ELR (cell line): ENCODE measurements at places on chromosomes 1 and 21.

DNA sequence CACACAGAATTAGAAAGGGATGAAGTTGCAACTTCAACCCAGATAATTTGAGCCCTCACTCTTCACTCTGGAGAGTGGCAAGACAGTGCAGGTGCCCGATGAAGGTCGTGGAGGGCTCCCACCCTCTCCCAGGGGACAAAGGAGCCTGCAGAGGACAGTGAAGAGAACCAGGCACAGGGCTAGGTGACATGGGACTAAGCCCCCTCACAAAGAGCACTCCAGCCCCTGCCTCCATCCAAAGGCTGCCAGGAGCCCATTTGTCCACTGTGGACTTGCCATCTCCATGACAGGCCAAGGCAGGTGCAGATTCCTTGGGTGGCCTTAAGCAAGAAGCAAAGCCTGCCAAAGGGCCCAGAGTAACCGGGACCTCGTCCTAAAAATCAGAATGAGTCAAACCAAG is 15.1 kb downstream of the ERRFI1 start:
- no peak for DNase-seq

DNA sequence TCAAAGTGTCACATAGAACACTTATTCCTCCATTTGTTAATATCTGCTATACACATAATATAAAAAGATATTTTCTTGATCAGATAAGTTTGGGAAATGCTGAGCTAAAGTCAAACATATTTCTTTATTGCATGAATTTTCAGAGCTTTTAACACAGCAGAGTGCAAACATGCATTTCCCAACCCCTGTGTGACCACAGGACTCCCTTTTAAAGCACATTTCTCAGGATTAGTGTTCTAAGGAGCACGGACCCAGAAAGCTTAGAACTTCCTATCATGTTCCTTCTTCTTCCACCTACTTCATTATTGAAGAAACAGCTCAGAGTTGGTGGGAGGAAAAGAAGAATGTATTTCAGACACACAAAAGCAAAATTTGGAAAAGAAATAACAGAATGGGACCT is 109.1 kb upstream of the CDC42BPA start:
- DNase-seq = no peak

DNA sequence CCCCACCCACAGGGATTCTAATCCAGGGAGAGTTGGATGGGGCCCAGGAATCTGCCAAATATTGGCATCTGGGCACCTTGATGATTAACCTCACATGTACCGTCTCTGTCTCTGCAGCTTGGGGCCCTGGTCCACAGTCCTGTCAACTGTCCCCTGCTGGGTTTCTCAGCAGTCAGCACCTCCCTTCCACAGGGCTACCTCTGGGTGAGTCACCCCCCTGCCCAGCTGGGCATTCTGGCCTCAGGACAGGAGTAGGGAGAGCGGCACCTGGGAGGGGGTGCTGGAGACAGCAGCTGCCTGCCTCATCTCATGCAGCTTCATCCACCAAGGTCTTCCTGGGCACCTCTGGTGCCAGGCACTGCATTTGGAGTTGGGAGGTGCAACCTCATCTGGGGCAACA is 100.6 kb upstream of the ACTL8 start:
- DNase-seq = no peak

DNA sequence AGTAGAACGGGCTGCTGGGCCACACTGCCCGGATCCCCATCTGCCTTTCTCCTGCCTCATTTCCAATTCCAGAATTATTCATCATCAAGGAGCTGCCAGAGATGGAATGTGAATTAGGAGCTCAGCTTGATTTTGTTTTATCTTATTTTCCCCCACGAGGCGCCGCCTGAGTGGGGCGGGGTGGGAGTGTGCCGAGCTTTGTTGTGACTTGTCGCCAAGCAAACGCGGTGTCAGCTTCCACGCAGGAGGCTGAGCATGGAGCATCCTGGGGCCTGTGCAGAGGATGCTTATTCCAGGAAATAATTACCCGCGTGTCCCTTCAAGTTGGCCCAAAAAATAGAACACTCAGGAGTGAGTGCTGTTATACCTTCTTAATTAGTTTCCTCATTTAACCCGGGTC is 91.2 kb downstream of the HMGB4 start:
- DNase-seq = no peak

DNA sequence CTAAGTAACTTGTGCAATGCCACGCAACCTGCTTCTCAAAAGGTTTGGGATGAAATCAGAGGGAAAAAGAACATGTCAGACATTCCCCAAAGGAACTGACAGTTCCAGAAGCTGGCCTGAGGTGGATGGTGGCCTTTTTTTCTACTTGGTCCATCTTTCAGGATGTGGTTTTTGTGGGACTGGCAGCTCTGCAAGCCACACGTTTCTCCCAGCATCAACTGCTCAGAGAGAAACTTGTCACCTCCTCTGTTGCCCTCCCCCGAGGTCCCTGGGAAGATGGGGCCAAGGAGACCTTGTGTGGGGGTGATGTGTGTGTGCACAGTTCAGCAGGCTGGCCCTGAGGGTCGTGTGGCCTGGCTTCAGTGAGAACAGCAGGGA is 2.5 kb upstream of the DHRS3 start:
- DNase-seq = no peak

DNA sequence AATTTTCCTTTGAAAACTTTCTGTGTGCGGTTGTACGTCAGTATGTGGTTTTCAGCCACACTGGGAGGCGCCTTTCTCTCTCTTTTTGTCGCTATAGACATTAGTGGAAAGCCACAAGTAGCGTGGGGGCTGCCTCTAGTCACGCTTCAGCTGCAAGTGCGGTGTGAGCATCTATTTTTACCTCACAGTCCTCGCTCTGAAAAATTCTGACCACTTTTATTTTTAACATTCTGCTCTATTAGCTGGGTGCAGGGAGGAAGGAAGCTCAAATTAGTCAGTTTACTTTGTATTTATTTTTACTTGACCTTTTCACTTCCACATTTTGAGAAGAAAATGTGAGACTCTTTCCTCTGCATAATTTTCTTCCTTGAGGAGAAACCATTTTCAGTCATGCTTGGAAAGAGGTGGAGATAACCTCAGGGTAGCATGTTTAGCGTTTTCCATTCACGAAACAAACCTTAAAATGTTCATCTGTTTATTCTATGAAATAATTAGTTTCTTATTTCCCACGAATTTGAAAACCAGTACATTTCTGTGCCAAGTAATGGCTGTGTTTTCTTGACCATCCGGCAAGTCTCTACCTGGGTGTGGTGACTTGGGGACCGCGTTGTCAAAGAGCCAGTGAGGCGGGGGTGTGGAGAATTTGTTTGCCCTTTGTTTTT is 35.6 kb downstream of the ADARB1 start:
- DNase-seq = no peak

DNA sequence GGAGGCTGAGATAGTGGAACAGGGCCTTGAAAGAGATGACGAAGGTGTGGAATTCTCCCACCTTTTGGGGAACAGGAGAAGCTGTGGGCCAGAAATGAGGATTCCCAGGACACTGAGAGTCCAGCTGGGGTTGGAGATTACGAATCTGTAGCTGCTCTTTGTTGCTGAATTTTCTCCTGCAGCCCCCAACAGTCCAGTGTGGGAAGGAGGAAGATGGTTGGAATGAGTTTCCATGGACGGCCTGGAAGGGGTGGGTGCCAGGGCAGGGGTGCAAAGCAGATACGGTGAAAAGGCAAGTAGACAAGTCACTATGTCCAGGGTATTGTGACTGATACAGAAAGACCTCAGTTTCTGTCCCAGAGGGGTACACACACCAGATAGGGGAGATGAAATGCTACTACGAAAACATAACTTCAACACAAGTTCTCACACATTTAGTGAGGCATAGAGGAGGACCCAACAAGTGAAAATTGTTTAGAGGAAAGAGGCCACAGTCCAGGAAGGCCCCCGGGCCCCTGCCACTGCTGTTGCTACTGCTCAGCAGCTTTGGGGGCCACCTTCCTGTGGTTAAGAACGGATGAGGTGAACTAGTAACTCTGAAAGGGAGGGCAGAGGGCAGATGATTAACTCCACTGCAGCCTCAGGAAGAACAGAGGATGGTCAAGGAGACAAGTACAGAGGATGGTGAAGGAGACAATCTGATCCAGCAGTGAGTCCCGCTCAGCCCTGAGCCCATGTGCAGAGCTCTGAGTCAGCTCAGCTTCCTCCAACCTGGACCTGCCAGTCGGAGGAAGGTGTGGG is 7.3 kb downstream of the CD244 start:
- no peak for DNase-seq

DNA sequence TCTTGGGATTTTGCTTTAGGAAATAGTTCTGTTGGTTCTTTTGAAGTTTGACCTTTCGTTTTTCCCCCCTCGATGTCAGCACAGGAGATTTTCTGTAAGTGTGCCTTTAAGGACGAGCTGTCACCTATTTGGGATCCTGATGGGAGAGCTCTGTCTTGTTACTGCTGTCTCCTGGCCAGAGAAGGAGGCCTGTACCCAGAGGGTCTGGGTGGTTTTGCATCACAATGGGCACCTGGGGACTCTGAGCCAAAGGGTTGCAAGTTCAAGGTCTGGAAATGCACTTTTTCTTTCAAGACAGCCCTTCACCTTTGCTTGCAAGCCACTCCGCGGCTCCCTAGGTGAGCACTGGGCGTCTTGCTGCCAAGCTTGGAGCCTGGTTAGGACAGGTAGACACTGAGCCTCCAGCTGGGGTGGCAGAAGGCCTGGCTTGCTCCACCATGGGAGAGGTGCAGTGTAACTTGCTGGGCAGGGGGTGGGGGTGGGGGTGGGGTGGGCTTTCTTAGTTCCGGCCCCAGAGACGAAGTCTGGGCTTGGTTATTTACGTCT is 2.9 kb downstream of the AJAP1 start:
- DNase-seq = no peak

GRCh38 chr1:248627971-248628844 is 6.7 kb downstream of the OR2T11 start:
- no peak for DNase-seq

GRCh38 chr1:232655028-232655745 is 25.3 kb upstream of the SIPA1L2 start:
- peak; percentile 17 for DNase-seq

DNA sequence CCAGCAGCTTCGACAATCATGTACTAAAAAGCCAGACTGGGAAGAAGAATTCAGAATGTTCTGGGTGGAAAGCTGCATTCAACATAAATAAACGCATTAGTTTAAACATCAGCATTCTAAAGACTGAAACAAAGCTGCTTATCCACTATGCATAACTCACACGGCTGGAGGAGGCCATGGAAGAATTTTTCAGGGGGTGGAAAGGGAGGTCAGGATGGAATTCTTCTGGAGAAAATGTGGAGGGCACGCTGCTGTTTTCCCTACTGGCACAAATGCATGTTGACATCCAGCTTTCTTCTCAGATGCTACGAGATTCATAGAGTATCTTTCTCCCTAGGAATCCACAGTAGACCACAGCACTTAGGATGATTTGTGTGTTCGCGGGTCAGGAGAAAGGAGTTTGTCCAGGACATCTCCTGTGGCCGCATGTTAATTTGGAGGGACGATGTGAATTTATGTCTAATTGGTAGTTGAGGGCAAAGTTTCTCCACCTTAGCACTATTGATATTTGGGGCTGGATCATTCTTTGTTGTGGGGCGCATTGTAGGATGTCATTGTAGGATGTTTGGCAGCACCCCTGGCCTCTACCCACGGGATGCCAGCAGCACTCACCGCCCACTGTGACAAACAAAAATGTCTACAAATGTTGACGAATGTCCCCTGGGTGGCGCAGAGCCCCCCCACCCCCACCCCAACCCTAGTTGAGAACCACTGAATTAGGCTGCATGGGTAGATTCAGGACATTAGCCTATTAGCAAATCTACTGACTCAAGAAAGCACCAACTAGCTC is 86.5 kb upstream of the KAZN start:
- no peak for DNase-seq

DNA sequence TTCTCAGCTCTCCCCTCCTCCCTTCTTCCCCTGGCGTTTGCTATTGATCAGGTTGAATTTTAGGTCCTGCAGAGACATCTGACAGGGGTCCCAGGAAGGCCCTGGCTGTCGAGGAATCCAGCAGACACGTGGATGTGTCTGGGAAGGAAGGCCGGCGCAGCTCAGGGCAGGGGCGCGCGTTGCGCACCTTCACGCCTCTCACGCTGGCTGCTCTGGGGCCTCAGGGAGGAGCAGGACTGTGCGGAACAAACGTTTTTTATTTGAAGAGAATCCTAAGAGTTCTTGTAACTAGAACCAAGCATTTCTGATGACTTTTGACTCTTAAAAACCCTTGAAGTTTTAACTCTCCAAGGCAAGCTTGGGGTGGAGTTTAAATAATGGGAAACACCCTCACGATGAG is 54.2 kb downstream of the SLC37A1 start:
- DNase-seq = no peak

GRCh38 chr1:19635646-19636045 is 8.5 kb upstream of the NBL1 start:
- no peak for DNase-seq

GRCh38 chr1:117627546-117628130 is 21.8 kb downstream of the TENT5C start:
- no peak for DNase-seq

DNA sequence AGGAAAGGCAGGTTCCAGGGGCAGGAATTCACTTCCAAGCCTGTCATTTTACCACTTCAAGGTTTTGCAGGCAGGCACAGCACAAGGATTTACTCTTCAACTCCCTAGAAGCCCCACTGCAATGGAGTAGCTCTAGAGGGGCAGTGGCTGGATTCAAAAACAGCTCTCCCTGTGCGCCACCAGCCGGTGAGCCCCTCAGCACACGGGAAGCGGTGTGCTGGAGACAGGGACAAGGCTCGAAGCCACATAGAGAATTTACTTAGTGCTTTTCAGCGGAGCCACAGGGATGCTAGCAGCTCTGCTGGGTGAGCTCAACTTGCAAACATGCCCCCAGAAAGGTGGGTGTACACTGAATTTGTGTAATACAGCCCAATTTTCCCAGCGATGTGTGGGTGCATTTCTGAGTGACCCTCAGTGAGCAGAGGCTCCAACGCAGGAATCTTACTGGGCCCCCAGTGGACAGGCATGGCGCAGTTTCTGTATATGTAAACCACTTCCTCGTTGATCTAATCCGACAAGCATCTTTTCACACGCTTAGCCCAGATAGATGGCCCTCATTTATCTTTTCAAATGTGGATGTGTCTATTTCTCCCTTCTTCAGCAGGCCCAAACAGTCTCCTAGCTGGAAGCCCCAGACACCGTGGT is 10.9 kb downstream of the VWA5B1 start:
- no peak for DNase-seq

GRCh38 chr1:156485984-156486383 is 14.6 kb downstream of the MEF2D start:
- no peak for DNase-seq

- DNase-seq = no peak
Measured at GRCh38 chr1:163395790-163396189, 74.0 kb downstream of the NUF2 start.

GRCh38 chr1:163240705-163241104 is 38.0 kb upstream of the RGS5 start:
- DNase-seq = no peak

GRCh38 chr1:38153066-38153777 is 106.6 kb upstream of the POU3F1 start:
- no peak for DNase-seq

DNA sequence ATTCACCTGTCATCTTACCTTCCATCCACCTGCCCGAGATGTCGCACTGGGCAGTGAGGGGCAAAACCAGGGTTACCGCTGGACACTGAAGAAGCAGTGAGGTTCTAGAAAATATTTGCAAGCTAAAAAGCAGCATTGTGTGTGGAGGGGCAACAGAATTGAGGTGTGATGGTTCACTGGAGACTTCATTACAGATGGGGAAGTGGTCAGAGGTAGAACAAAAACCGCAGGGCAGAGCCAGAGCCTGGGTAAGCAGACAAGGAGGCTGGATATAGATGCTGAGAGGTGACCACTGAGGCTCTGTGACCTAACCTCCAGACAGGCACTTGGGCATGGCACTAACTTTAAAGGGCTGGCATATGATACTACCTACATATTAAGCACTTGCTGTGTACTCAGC is 363.9 kb upstream of the PROX1 start:
- DNase-seq = no peak

GRCh38 chr1:26820784-26821269 is 5.7 kb upstream of the ZDHHC18 start:
- DNase-seq = no peak
